ENCODE measurements at places on chromosomes 2 and 18. TPM values are rescaled to one million over a fixed set of nuclear protein-coding genes. Genes with fewer than 3 reads are reported as not detected.

DNA sequence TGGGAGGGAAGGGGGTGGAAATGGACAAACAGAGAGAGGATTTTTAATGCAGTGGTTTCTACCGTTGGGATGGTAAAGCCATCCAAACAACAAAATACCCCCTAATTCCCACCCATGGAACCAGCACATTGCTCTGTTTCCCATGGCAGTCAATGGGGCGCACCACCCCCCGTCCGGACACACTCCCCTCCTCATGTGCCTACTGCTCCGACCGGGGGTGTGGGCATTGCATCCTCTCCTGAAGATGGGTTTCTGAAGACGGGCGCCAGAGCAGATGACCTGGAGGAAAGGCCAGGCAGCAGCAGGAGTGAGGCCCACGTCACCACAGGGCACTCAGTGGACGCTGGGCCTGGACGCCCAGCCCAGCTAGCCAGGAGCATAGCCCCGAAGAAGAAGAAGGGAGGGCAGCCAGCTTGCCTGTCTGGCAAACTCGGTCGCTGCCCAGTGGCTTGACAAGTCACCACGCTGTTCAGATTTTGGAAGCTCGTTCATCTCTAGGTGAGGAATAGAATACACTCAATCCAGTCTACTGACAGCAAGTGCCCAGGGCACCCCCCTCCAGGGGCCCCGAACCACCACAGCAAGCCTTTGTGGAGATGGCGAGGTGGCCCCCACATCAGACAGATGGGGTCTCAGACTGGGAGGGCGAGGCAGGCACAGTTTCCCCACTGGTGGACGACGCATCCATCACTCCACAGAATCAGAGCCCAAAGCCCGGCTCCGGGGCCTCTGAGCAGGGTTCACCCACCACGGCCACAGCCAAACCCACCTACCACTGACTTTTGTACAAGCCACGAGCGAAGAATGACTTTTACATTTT lies 296.2 kb upstream of the SALL3 start:
- DNase-seq, result no peak

GRCh38 chr2:234334151-234334550 lies 162.7 kb downstream of the ARL4C start:
- peak; percentile 41 for DNase-seq

- DNase-seq, result no peak
Measured at GRCh38 chr2:146873056-146873455, 971.8 kb upstream of the ACVR2A start.

DNA sequence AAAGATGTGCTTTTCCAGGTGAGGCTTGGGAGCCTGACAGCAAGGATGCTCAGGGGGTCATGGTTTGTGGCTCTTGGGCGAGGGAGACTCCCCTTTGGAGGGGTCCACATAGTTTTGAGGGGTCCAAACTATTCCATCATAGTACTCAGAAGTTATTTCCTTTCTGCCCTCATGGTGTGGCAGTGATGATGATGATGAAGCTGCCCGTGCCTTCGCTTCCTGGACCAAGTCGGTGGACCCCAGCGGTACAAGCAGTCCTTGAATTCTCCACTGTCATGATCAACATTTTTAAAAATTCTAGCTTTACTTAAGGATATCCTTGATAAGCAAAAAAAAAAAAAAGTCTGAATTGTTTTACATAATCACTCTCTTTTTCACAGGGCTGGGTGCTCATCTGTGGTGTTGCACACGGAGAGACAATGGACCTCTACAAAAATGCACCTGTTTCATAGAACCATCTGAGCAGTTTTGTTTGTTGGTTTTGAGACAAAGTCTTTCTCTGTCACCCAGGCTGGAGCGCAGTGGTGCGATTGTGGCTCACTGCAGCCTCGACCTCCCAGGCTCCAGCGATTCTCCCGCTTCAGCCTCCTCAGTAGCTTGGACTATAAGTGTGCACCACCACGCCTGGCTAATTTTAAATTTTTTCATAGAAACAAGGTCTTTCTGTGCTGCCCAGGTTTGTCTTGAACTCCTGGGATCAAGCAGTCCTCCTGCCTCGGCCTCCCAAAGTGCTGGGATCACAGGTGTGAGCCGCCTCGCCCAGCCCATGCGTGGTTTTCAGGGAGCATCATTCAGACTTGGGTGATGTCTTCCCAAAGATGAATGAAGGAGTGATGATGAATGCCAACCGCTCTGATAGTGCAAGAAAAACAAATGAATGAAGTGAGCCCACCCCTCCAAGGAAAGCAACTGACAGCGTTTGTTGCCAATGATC lies 271.4 kb upstream of the HDAC4 start:
- no peak for DNase-seq

DNA sequence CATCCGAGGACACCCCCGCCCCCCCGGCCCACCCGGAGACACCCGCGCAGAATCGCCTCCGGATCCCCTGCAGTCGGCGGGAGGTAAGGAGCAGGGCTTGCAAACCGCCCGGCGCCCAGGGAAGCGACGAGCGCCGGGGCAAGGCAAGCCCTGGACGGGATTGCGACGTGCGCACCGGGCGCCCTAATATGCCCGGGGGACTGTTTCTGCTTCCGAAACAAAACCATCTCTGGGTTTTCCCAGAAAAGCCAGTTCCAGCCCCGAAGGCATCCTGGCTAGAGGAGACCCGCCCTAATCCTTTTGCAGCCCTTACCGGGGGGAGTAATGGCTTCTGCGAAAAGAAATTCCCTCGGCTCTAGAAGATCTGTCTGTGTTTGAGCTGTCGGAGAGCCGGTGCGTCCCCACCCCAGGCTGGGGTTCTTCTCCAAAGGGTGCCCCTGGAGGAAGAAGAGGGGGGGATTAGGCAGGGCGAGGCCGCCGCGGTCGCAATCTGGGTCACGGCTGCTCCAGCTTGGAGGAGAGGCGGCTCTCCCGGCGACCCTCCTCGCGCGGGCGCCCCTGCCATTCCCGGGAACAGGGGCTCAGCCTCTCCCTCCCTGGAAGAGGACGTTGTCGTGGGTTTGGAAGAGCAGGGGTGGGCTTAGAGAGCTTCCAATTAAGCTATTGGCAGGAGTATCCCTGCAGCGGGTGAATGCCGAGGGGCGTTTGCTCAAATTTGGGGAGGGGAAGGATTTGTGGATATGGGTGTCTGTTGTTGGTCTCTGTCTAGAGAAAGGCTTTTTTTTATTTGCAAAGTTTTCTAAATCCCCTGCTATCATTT lies 521 bp downstream of the MYCN start:
- no peak for DNase-seq

The SRD5A2 gene
- total RNA-seq, result not detected

GRCh38 chr2:204110338-204110741 lies 173.8 kb downstream of the ICOS start:
- DNase-seq, result no peak

DNA sequence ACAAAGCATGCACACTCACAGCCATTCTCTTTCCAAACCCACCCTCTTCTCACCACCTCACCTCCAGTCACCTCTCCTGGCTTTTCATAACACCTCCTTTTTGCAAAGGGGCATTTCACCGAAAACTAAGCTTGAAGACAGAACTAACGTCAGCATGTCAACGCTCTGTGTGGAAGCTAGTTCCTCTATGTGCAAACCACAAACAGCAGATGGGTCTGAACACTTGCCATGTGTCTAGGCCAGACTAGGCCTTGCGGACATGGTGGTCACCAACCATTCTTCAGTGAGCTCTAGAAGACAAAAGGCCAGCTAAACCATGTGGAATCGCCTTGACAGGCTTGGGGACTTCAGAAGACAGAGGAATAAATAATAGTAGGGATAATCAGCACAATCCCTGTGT lies 148.5 kb downstream of the TXNL1 start:
- no peak for DNase-seq

- no peak for DNase-seq
Measured at GRCh38 chr2:226702376-226702775, 97.2 kb downstream of the IRS1 start.

- DNase-seq, result no peak
Measured at GRCh38 chr2:236173729-236174607, 5.8 kb upstream of the GBX2 start.

DNA sequence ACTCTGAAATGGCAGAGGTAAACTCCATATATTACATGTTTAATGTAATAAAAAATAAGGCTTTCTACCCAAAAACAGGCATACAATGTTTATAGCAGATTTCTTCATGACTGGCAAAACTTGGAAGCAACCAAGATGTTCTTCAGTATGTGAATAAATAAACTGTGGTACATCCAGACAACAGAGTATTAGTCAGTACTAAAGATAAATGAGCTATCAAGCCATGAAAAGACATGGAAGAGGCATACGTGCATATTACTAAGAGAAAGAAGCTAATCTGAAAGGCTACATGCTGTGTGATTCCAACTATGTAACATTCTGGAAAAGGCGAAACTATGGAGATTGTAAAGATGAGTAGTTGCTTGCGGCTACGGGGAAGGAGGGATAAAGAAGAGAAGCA lies 97.4 kb downstream of the OSR1 start:
- no peak for DNase-seq

GRCh38 chr2:218744615-218745014 lies 34.0 kb downstream of the TTLL4 start:
- DNase-seq, result no peak

DNA sequence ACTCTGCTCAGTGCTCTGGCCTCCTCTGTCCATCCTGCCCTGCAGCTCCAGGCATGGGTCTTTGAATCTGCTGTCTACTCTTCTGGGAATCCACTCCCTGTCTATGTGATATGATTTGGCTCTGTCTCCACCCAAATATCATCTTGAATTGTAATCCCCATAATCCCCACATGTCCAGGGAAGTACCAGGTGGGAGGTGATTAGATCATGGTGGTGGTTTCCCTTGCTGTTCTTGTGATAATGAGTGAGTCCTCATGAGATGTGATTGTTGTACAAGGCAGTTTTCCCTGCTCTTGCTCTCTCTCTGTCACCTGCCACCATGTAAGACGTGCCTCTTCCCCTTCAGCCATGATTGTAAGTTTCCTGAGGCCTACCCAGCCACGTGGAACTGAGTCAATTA lies 881.8 kb upstream of the ID2 start:
- DNase-seq, result no peak

- no peak for DNase-seq
Measured at GRCh38 chr2:7242189-7242867, 325.1 kb downstream of the RNF144A start.

The DNAJC5G gene
- total RNA-seq, result not detected

DNA sequence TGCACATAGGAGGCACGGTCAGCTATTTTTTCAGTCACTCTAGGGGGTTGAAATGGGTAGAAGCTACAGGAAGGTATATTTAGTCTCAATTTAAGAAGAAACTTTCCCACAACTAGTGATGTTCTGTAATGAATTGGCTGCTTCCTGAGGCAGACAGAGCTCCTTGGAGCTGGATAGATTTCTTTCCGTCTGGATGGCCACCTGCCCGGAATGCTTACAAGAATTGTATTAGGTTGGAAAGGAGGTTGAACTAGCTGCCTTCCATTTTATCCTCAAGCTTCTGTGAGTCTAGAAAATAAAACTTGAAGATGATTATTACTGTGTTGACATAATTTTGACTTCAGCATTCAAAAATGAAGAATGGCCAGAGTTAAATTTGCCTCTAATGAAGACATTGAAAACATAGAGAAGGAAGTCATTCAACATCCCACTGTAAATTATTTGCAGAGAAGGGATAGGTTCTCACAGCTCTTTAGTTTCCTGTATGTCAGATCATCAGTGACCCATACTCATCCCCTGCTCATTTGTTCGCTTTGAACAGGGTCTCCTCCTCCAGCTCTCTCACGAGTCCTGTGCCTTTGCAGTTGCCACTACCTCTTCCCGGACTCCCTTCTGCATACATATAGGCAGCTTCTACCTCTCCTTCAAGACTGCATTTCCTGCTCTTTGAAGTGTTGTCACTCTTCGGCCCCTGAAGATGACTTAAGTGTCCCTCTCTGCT lies 88.8 kb downstream of the CRIM1 start:
- DNase-seq, result no peak

- DNase-seq, result no peak
Measured at GRCh38 chr2:43977677-43978375, 18.0 kb downstream of the LRPPRC start.

The HOXD9 gene
- total RNA-seq, result 9.5 TPM
